ENCODE measurements at places on chromosomes 12 and 14.

GRCh38 chr12:30573145-30573544 lies 122.5 kb downstream of the IPO8 start:
- DNase-seq, result no peak

DNA sequence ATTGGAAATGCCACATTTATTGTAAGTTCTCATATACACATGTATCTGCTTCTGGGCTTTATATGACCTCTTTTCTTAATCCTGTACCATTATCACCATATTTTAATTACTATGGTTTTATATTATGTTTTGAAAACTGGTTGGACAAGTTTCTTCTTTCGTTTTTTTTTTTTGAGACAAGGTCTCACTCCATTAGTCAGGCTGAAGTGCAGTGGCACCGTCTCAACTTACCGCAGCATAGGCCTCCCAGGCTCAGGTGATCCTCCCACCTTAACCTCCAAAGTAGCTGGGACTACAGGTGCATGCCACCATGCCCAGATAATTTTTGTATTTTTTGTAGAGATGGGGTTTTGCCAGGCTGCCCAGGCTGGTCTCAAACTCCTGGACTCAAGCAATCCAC lies 44.6 kb downstream of the GALNT4 start:
- no peak for DNase-seq

DNA sequence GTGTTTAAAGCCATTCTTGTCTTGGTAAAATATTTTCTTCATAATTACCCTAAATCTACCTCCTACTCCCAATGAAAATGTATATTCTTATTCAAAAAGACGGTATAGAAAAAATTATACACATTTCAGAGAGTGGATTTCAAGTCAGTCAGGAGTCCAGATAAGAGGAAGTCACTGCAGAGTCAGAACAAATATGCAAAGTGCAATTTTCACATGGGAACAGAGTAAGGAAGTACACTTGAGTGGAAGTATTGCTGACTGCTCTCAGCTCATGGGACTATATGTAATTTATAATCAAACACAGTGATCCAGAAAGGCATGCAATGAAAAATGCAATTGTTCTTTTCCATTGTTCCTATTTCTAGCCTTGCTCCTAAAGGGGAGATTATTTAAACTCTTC lies 1128.0 kb downstream of the AACS start:
- DNase-seq, result no peak

GRCh38 chr14:64726585-64726890 lies 22.3 kb downstream of the PLEKHG3 start:
- peak; percentile 35 for DNase-seq
